Stimulated activated CD8-positive, alpha-beta memory T cell treated with anti-CD3 and anti-CD28 coated beads, Interleukin-4, amount 100 ng/mL, for 4 hours (primary cell): ENCODE measurements at places on chromosomes 4 and X.

GRCh38 chrX:12789976-12790375, 1.2 kb upstream of the PRPS2 start:
- no peak for DNase-seq

DNA sequence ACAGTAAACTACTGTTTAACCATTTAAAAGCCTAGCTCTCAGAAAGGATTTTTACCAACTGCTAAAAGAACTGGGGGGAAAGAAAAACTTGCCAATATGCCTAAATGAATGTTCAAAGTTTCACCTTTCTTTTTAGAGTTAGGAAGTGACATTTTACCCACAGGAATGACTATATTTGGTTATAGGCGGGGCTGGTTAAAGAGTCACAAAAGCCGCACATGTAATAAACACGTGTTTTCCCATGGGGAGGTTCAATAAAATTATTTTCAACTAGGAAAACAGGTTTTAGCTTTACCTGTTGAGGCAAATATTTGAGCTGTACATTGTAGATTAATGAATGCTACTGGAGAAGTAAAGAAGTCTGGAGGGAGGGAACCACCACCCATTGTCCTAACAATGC, 41.6 kb upstream of the UGDH start:
- DNase-seq: no peak

- no peak for DNase-seq
These were observed 119.0 kb downstream of the GPR143 start for GRCh38 chrX:9646471-9647224.

DNA sequence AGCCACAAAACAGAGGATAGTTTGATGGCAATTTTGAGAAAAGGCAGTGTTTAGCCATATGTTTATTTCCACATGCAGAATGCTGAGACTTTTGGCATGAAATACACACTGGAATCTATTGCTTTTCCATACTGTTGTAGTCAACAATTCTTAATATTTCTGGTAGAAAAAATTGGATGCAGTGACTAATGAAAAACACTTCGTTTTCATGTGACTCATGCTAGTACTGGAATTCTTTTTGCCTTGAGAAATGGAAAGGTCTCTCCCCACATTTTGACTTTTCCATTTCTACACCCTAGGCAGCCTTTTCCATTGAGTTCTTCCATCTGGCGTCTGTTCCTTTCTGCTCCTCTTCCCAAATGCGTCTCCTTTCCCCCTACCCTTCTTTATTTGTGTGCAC, 425.2 kb upstream of the FTHL17 start:
- no peak for DNase-seq

DNA sequence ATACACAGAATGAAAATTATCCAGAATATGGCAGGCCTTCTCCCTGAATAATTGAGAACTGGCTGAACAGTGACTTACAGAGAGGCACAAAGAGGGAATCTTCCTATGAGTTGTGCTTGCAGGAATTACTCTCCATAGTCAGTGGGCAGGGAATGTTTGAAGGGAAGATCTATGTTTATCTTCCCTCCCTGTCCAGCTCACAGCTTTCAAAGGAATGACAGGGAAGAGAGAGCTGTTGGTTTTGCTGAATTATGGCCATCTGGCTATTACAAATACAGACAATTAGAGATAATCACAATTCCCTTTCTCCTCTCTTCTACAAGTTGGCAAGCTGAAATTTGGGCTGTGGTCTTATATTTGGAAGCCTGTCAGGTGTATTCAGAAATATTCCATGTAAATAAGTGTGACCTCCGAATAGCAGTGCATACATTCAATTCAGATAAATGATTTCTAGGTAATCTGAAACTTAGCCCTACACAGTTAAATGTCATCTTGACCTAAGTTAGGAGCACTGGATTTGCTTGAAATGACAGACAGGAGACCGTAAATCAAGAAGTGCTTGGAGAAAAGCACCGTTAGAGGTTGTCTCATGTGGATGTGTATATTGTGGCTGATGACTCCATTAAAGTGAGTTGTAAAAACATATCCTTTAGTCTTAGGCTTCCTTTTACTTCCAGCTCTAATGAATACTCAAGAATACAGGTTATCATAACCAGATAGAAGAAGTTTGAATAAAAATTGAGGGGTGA, 136.8 kb downstream of the C4orf33 start:
- DNase-seq: no peak

- DNase-seq: no peak
These were observed 61.0 kb upstream of the PRDM8 start for GRCh38 chr4:80136270-80136669.

DNA sequence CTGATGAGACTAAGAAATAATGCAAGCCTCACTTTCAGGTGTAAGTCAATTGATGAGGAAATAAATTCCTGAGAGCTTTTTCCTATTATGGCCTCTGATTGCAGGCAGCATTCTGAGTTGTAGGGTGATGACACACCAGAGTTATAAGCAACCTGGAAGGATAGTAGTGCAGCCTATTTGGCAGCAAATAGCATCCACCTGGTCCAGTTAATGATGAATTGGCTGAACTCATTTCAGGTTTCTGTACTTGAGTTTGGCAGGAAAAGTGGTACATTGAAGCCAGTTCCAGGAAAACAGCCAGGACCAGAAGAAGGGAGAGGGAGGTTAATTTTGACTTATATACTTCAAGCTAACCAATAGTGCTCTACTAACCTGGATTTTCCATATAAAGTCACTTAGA, 316.8 kb downstream of the NAF1 start:
- DNase-seq: no peak

DNA sequence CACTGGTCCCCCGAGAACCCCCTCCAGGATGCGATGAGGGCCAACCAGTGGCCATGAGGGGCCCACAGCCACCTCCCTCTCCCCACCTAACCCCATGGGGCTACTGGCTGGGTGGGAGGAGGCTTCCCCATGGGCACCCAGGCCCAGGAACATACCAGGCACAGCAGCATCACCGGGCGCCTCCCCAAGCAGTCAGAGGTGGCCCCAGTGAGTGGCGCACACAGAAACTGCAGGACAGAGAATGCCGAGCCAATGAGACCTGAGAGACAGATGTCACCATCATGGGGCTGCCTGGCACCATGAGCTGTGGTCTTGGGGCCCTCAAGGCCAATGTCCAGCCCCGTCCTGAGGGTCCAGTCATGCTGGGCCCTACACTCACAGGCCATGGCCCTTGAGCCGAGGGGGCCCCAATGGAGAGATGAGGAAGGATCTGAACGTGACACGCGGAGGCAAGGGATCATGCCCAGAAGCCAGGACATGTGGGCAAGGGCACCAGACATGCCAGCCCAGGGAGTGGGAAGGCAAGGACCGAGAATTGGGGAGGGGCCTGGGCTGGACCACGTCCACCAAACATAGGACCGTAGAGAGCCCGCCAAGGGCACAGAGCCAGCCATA, 30.1 kb downstream of the NOP14 start:
- no peak for DNase-seq

- no peak for DNase-seq
These were observed 292.6 kb upstream of the KLF3 start for GRCh38 chr4:38371391-38371851.

DNA sequence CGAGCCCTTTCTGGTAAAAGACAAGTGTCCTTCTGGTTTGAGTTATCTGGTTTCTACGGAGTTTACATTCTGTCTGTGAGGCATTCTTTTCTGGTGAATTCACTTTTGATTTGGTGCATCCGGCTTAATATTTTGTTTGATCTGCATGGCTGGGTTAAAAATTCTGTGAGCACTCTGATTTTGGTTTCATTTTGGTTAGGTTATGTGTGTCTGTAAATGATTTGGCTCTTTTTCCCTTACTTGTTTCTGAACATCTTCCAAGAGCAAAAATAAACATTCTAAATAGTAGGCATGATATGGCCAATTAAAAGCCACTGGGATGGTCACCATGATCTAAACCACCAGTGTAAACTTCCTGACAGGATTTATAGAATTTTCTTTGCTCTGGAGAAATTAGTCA, 85.7 kb upstream of the PTPN13 start:
- no peak for DNase-seq

- no peak for DNase-seq
These were observed at the start of gene DMD for GRCh38 chrX:33211356-33212260. DMD (minus strand) TSS chrX:33211549; CDS start chrX:33211312, 237 bp downstream.

GRCh38 chr4:115272185-115272584, 158.8 kb upstream of the NDST4 start:
- no peak for DNase-seq

DNA sequence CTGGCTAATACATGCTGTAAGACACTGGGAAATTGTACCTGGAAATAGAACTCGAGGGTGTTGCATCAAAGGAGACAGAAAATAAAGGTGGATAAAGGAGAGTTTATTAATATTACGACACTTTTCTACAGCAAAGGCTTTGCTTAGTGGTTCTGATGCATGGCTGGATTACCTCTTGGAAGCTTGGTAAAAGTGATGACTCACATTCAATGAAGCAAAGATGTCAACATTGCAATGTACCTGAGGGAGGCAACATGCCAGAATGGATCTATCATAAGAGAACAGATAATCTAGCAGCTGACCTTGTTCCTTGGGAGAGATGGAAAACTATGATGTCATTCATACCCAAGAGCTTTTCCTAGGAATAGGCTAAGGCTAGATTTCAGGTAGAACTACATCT, 735.1 kb upstream of the DIAPH2 start:
- DNase-seq: no peak

DNA sequence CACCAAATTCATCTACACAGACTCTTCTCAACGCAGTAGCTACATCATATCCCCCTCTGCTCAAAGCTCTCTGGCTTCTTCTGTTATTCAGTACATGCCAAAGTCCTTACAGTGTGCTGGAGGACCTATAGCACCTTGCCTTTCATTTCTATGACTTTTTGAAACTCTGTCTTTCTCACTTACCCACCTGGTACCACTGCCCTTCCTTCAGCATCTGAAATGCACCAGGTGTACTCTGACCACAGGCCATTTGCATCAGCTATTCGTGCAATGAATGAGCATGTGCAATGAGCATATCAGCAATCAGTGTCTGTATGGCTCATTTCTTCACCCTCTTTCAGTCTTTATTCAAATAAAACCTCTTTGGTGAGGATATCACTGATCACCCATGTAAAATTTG, 399.9 kb downstream of the RAB28 start:
- DNase-seq: no peak

DNA sequence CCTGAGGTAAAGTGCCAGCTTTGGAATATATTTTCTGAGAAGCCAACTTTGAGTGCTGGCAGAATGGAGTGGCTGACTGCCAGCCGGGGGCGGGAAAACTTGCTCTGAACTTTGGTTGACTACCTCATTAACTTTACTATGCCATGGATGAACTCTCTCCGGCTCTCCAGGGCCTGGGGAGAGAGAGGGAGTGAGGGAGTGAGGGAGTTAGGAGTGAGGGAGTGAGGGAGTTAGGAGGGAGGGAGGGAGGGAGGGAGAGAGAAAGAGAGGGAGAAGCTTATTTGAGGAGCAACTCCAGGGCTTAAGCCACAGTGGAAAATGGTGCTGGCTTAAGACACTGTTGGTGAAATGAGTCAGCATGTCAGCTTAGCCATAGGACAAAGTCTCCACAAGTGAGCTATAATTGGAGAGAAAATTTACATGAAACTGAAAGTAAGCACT, 280.9 kb upstream of the RPS6KA3 start:
- DNase-seq: no peak

GRCh38 chr4:153153339-153153871, 50.8 kb upstream of the TRIM2 start:
- peak; percentile 28 for DNase-seq

DNA sequence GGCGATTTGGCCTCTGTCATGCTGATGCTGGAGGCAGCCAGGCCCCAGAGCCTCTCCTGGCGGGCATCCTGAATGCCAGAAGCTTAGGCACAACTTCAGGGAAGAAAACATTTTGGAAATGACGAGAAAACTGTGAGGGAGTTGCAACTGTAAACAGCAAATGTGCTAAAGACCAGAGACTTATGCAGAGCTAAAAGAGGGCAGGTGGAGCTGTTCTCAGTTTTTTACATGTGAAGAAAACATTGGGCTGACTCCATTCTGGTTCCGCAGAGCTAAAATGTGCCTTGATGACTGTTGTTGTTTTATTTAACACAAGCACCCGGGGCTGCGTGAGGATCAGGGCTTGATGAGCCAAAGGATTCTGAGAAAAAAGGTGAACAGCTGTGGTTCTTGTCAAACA, 10.8 kb upstream of the ARX start:
- no peak for DNase-seq
